ENCODE measurements at places on chromosomes 7 and 10.

DNA sequence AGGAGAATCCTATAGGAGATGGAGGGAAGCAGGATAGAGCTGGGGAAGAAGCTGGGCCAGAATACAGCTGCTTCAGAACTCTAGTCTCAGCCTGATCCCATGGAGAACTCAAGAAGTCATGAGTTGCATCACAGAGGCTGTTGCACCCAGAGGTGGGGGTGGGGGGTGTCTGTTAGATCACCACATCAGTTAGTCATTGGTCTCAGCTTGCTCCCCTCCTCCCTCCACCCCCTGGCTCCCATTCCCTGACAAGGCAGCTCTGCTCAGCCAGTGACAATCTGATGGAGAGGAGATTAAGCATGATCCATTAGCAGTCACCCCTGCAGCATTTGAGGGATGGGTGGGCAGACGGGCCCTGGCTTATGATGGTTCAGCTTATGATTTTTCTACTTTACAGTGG lies 58.4 kb upstream of the FGL2 start:
- no peak for DNase-seq

DNA sequence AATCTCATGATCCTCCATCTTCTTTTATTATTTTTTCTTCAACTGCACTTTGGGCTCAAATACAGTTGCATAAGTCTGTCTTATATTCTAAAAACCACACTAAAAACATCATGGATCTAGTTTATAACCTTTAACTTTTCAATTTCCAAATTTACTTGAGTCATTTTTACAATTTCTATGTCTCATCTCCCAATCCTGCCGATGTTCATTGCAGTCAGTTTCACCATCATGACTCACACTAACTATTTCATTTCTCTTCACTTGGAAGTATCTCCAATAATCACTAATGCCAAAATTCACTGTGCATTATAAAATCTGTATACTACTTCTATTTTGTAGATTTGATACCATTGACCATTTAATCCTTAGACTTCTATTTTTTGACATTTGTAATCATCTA lies 806.9 kb upstream of the SORCS1 start:
- no peak for DNase-seq

- DNase-seq = no peak
These were observed 1.1 kb downstream of the MMRN2 start for GRCh38 chr10:86956195-86956847.

GRCh38 chr10:126501828-126502227 lies 113.6 kb upstream of the ADAM12 start:
- no peak for DNase-seq
